ENCODE measurements at places on chromosomes 5 and 9.

GRCh38 chr5:158847772-158848171 is 251.9 kb downstream of the EBF1 start:
- DNase-seq = no peak

- DNase-seq = peak; percentile 22
Observed at GRCh38 chr9:15253197-15253596, 53.8 kb downstream of the TTC39B start.

GRCh38 chr9:95043826-95044225 is 273.7 kb downstream of the FANCC start:
- no peak for DNase-seq

- no peak for DNase-seq
Observed at GRCh38 chr5:150097152-150097551, 10.8 kb upstream of the CSF1R start.

GRCh38 chr5:148606296-148606695 is 48.0 kb downstream of the HTR4 start:
- no peak for DNase-seq

DNA sequence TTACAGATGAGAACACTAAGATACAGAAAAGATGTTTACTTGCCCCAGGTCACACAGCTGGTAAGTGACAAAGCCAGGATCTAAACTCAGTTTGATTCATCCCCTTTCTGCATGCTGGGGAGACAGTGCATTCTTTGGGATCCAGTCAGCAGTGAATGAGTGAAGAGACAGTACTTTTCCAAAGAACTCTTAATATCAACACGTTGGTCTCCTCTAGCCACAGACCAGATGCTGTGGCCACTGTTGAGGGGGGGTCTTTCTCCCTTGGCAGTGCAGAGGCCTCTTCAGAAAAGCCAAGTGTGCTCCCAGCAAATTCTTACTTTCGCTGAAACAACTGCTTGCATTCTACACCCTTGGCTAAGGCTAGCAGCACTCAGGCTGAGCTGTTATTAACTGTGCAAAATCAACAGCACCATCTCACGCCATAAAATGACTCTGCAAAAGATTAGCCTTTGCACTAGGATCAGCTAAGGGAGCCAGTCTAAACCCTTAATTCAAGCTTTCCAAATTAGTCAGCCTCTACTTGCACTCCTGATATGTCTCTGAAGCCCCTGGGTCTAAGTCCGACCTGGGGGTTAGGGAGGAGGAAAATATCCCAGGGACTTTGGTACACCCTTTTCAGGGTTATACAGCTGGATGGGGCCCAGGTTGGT is 4.8 kb upstream of the TMEM171 start:
- peak; percentile 76 for DNase-seq

DNA sequence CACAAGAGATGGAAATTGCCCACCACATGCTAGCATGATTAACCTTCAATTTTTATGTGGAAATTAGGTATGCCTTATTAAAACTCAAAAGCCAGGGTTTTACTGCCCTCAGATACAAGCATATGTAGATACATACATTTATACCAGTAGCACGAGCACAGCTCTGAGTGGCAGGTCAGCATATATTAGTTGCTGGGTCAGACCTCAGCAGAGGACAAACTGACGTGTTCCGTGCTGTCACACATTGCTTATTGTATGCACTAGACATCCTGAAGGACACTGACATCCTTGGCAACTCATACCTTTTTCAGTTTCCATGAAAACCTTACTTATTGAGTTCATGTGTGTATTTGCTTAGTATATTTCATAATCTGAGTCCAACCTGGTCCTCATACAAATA is 307.7 kb downstream of the TLE1 start:
- no peak for DNase-seq

DNA sequence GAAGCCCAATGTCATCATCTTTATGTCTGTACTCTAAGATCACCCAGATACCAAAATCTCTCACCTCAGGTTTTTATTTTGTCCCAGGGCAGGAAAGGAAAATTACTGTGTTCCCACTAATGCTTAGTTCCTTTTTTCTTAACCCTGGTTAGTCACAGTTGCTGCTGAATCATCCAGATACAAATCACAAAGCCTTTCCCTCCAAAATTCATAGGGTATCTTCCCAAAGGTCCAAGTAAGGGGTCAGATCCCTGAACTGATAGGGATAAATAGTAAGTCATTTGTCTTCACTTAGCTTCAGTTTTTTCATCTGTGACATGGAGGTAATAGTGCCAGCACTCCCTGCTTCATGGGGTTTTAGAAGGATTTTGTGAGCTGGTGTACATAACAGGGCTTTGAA is 2.2 kb downstream of the PLCXD3 start:
- peak; percentile 35 for DNase-seq

- DNase-seq = peak; percentile 2
Observed at GRCh38 chr9:82621447-82621846, 441.5 kb downstream of the RASEF start.

DNA sequence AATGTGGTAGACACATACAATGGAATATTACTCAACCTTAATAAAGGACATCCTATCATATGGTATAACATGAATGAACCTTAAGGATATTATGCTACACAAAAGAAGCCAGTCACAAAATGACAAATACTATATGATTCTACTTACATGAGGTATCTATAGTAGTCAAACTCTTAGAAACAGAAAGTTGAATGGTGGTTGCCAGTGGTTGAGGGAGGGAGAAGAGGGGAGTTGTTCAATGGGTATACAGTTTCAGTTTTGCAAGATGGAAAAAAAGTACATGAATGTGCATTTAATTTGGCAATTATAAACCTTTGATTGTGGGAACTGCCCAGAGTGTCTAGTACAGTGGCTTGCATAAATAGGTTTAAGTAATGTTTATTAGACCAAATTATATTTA is 473.3 kb upstream of the ZNF608 start:
- DNase-seq = no peak

GRCh38 chr5:105789246-105789645 is 1881.5 kb downstream of the EFNA5 start:
- DNase-seq = no peak

DNA sequence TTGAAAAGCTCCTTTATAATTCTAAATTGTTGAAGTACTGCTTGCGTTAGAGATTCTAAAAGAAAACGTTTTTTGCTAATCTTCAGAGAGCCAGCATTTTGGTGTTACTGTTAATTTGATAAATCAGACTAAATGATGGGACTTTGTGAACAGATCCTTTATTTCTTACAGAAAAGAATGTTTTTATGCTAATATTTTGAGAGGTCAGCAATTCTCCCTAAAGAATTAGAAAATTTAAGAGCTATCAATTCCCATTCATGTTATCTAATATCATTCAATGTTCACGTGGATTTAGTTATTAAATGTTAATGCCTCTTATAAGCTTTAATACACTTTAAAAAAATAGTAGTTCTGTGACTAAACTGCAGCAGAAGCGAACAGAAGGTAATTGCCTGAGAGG is 2.4 kb downstream of the AGGF1 start:
- no peak for DNase-seq

GRCh38 chr9:123337971-123338370 is 18.0 kb upstream of the CRB2 start:
- DNase-seq = no peak

- DNase-seq = no peak
Observed at GRCh38 chr5:80037366-80037765, 2.2 kb downstream of the THBS4 start.

GRCh38 chr9:134341306-134341705 is 15.1 kb downstream of the RXRA start:
- DNase-seq = no peak
